ENCODE measurements at places on chromosomes 11 and 22. TPM values are rescaled to one million over a fixed set of nuclear protein-coding genes. Genes with fewer than 3 reads are reported as not detected.

The ASRGL1 gene
- total RNA-seq, result 6.7 TPM

The UBQLN3 gene
- 0.71 TPM for total RNA-seq

The CABP4 gene
- total RNA-seq, result 0.29 TPM

The SCARF2 gene
- 45.7 TPM for total RNA-seq

The BRSK2 gene
- total RNA-seq, result 4.9 TPM

The PRG3 gene
- not detected for total RNA-seq

The KDM4D gene
- 2.6 TPM for total RNA-seq

The MMP12 gene
- total RNA-seq, result not detected

The CHRM1 gene
- total RNA-seq, result 0.11 TPM

The IFITM2 gene
- total RNA-seq, result 224 TPM

The CCS gene
- total RNA-seq, result 81.4 TPM
